ENCODE measurements at places on chromosomes 7 and 10.

DNA sequence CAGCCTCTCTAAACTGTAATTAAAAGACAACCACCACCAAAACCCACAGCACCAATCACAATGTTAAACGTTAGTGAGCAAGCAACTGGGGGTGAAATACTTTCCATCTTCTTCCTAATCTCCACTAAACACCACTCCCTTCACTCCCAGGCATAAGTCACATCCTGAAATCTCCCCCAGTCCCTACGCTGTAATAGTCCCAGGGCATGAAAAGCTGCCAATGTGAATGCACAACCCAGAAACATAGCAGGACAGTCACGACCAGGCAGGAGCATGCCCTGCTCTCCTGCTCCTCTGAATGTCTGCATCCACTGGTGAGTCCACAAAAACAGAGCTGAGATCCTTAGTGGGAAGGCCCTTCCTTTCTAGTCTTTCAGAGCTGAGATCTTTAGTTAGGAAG is 288.9 kb downstream of the PARD3 start:
- H3K4me3 ChIP-seq = no peak overlapping the region
- DNase-seq = no peak
- H3K4me1 ChIP-seq = peaks cover 31% of the 10 kb centered on the region
- no peak overlapping the region for H3K27ac ChIP-seq

DNA sequence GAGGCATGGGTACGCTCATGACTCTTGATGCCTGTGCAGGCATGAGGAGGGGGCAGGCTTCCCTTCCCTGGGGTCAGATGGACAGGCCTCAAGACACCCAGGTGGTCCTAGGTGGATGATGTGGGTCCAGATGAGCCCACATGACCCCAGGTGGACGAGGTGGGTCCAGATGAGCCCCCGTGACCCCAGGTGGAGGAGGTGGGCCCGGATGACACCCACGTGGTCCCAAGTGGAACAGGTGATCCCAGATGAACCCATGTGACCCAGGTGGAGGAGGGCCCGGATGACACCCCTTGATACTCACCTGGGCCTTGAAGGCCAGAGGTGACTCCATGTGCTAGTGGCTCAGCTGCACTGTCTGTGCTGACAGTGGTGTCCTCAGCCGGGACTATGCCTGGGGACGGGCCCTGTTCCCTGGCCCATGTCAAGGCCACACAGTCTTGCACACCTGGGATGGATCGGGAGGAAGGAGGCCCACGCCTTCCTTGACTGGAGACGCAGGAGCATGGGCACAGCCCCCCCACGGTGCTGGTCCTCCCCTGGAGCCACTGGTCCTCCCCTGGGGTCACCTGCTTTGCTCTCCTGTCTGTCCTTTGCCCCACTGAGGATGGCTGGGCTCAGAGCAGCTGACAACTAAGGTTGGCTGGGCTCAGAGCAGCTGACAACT is 3.2 kb downstream of the PRAP1 start:
- DNase-seq = no peak
- peaks cover 2% of the 10 kb centered on the region for H3K36me3 ChIP-seq
- H3K27me3 ChIP-seq = peaks cover 9% of the 10 kb centered on the region
- peaks cover 5% of the 10 kb centered on the region for H3K4me1 ChIP-seq

- no peaks in the 10 kb centered on the region for H3K27me3 ChIP-seq
- no peak for DNase-seq
- no peaks in the 10 kb centered on the region for H3K4me1 ChIP-seq
- H3K36me3 ChIP-seq = no peaks in the 10 kb centered on the region
- no peak overlapping the region for H3K27ac ChIP-seq
- H3K4me3 ChIP-seq = no peak overlapping the region
Measured at GRCh38 chr7:79716329-79716728, 262.9 kb upstream of the MAGI2 start.

DNA sequence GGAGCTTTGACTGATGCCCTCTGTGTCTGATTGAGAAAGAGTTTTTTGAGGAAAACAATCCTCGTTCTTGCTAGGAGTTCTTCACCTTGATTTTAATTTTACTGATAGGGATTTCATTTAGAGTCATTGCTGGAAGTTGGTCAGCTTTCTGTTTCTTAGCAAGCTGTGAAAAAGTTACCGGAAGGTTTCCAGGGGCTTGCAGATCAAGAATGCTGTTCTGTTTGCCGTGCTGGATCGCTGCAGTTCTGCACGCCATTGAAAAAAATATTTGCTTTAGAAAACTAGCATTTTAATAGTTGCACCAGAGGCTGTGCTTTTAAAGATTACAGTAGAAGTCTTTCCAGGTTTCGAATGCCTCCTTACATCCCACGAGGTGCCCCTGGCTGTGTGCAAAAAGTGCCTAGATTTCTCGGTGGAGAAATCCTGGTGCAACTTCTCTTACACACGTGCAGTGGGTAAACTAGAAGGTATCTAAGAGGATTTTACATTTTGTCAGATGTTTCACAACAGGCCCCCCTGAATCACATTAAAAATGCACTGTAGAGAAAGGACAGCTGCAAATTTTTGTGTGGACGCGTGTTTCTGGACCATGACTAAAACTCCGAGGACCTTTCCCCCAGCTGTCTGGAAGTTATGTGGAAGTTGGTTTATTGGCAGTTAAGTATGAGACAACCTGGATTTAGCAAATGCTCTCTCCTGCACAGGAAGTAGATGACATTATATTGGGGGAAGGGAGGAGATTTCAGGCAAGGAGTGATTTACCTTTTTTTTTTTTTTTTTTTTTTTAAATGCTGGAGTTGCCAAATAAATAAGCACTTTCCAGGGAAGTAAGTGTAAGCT is 5.8 kb downstream of the TCF7L2 start:
- H3K27ac ChIP-seq = peak overlapping the region; percentile 85
- peaks cover 4% of the 10 kb centered on the region for H3K36me3 ChIP-seq
- H3K4me3 ChIP-seq = peak overlapping the region; percentile 95

GRCh38 chr7:100884736-100885439 is 4.6 kb downstream of the UFSP1 start:
- DNase-seq = no peak
- H3K27ac ChIP-seq = peak overlapping the region; percentile 95
- H3K4me1 ChIP-seq = peaks cover 27% of the 10 kb centered on the region
- H3K4me3 ChIP-seq = peak overlapping the region; percentile 70

Measured in neural crest cell (in vitro differentiated cells).